ENCODE measurements at places on chromosomes 1 and 21. TPM values are rescaled to one million over a fixed set of nuclear protein-coding genes. Genes with fewer than 3 reads are reported as not detected.
A peak's percentile ranks its signal among the peaks of the same experiment; 100 is the strongest.

DNA sequence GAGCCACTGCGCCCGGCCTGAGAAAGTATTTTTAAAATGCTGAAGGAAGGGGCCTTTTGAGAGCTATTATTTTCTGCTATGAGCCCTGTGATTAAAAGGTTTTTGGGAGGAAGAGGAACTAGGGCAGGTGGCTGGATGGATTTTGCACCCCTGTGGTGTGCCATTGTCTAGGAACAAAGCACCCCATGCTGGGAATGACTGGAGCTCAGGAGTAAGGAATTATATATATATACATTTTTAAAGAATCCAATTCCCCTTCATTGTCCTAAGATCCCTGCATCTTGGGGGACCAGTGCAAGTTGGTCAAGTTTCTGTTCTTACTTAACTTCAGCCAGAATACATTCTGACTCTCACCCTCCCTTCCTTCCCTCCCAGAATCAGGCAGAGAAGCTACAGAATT is 91.6 kb downstream of the ZNF648 start:
- DNase-seq = no peak

DNA sequence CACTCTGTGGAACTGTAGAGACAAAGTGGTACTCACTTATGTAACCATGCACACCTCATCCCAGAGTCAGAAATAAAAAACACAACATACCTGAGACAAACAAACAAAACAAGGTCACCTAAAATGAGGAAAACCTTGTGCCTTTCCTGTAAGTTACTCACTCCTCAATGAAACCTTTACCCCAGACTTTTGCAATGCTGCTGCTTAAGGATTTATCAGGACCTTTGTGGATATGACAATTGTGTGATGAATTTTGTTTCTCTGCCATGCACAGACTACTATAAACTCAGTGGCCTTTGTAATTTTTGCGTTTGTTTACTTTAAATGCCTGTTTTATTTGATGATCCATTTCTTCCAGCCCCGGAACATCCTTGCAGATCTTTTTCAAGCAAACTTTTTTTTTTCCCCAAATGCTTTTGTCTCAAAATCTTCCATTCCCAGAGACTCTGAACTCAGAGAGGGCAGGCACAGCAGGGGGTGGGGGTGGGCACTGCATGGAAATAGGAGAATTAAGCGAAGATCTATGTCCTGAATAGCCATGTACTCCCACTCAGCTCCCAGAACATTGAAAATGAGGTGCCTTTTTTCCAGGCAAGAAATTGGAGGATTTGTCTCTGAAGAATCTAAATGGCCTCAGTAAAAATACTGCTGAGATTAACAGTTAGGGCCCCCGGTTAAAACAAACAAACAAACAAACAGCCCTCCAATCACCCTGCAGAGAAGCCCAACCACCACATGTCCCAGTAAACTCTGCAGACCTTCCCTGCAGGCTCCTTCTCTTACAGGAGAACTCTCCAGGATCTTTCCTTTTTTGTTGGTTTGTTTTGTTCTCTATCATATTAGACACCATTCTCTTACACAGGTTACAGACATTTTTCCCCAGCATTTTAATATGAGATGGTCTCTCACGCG is 22.6 kb upstream of the SIM2 start:
- no peak for DNase-seq

GRCh38 chr21:23152130-23152529 is 2153.9 kb downstream of the NCAM2 start:
- DNase-seq = no peak

- DNase-seq = no peak
Measured at GRCh38 chr1:62682531-62682930, 5.7 kb downstream of the DOCK7 start.

DNA sequence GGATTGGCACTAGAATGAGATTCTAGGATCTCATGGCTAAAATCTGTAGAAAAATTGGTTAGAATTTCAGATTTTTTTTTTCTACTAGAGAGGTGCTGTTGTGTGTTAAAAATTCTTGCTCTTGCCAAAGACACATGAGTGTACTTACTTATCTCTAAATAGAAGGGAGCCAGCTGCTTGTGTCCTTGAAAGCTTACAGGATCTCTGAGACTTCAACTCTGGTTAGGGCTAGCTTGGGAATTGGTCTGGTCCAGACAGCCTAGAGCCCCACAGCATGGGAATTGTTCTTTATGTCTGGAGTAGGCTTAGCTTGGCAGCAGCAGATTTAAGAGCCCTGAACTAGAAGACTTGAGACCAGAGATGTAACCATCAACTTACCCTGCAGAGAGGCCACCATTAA is 37.3 kb downstream of the MACO1 start:
- DNase-seq = peak; percentile 17

DNA sequence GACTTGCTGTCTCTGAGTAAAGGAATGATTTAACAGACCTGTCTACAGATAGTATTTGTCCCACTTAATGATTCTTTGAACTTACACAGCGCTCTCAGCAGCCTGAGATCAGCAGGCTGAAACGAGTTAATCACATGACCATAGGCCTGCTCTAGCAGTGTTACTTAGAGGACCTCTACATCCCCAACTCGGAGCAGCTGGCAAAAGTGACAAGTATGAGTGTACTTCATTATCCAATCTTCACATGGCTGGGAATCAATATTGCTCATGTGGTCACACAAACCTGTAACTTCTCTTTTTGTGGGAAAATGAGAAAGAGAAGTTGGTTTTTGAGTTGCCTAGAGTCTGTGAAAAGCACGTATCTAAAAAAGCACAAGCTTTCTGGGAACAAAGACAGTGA is 11.4 kb upstream of the ATP13A2 start:
- no peak for DNase-seq

GRCh38 chr1:19529664-19530063 is 44.3 kb upstream of the CAPZB start:
- no peak for DNase-seq

GRCh38 chr1:65558215-65558614 is 137.7 kb downstream of the LEPR start:
- no peak for DNase-seq

Gene TBX15
- polyA plus RNA-seq = 0.18 TPM

Gene NBPF12
- polyA plus RNA-seq = 24.5 TPM

Gene UBE2U
- polyA plus RNA-seq = not detected

Gene FABP3
- 72.7 TPM for polyA plus RNA-seq

Gene XCL2
- not detected for polyA plus RNA-seq

Gene COL6A1
- 308 TPM for polyA plus RNA-seq

Gene OLFML2B
- polyA plus RNA-seq = 8.5 TPM

Gene HMCN1
- polyA plus RNA-seq = 67.3 TPM
